Immature natural killer cell (primary cell): ENCODE measurements at places on chromosomes 6 and 20.
A peak's percentile ranks its signal among the peaks of the same experiment; 100 is the strongest.

- no peak for DNase-seq
Observed at GRCh38 chr6:84358581-84358980, 131.1 kb upstream of the CEP162 start.

- DNase-seq, result peak; percentile 49
Observed at GRCh38 chr6:1396952-1397868, 7.8 kb downstream of the FOXF2 start.

GRCh38 chr6:1068068-1068467, 243.8 kb upstream of the FOXQ1 start:
- no peak for DNase-seq

DNA sequence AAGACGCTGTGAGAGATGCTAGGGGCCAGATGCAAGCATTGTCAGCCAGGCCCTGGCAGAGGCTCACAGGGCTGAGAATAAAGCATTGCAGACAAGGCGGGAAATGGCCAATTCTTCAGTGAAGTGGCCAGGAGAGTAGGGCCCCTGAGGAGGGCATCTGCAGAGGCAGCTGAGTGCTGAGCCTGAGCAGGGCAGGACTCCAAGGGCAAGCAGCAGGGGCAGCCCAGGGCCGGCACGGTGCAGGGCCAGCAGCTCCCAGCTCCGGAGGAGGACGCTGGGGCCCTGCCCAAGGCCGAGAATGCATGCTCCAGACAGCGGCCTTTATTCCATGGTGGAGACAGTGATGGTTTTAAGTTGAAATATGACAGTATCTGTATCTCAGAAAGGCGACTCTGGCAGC, 305.5 kb downstream of the FOXC1 start:
- DNase-seq, result no peak

DNA sequence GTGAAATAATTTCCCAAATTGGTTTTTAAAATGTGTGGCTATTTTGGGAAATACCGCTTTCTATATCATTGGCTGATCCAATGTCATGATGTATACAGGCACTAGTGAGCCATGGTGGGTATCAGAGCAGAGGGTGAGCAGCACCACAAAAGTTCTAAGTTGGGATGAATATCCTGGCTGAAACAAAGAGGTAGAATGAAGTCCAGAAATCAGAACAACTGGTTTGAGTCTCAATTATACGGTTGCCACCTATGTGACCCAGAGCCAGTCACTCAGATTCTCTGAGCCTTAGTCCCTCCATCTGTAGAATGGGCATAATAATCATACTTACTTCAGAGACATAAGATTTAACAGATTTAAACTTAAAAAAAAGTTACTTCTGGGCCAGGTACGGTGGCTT, 172.3 kb downstream of the ZFP64 start:
- no peak for DNase-seq

DNA sequence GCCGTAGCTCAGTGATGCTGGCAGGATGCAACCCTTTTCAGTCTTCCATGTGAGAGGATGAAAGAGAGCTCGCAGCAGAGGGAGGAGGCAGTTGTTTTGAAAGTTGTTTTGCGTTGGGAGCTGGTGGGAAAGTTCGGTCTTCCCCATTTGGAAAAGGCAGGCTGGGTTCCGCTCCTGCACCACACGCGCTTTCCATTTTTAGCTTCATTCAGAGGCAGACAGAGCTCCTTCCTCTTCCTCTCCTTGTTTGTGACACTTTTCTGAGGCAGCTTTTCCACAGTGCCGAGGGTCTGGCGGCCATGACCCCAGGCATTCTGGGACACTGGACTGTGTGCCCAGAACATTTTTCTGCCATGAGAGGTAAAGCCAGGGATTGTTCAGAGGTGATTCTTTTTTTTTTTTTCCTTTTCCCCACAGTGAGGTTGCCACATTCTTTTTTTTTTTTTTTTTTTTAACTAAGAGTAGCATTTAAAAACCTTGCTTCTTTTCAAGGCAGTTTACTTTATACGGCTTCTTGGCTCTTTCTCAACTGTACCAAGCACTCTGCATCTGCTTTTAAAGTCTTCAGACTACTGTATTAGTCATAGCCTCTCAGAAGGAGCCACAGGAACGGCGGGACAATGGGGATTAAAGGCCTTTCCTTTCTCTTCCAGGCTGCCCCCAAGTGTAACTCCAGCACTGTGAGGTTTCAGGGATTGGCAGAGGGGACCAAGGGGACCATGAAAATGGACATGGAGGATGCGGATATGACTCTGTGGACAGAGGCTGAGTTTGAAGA, 1.6 kb downstream of the PRDM1 start:
- no peak for DNase-seq

DNA sequence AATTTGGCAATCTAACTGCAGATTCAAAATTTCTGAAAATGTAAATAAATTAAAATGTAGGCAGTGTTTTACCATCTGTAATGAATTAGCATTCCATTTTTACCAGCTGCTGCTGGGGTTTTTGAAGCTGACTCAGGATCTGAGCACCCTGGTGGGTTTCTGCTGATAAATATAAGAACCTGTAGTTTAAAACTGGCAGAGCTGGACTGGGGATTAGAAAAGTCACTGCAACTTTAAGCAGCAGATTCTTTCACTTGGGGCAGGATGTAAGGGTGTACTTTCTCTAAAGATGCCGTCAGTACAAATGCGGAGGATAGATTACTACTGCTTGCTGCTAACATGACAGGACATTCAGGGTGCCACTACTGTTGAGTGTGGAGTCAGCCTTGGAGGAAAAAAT, 341.8 kb downstream of the CDKAL1 start:
- DNase-seq, result no peak

DNA sequence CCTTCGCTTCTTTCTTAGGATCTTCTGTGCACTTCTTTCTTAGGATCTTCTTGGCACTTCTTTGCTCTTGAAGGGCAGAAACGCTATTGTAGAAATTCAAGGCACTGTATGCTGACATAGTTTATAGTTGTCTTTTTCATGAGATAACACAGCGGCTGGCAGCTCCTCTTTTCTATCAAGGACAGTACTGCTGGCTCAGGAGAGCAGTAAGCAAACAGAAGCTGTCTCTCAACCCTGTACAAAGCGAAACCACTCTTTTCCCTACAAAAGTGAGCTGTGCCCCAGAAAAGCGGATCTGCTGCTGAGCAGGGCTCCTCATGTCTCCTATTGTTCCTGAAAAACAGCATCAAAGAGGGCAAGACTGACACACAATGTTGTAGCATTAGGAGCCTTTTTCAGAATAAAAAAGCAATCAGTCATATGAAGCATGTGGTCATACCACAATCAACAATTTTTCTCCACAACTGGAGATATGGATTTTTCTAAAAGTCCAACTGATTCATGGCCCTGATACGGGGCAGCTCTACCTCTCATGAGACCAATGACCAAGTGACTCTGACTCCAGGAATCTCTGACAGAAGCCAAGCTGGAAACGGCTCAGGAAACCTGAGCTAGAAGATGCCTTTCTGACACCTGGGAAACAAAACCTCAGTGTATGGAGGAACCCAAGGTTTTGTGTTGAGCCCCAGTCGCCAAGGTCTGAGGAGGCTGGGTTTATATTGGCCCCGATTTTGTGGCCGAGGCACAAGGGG, 255.9 kb downstream of the ESR1 start:
- DNase-seq, result no peak
